ENCODE measurements at places on chromosomes 16 and 17. TPM values are rescaled to one million over a fixed set of nuclear protein-coding genes. Genes with fewer than 3 reads are reported as not detected.

DNA sequence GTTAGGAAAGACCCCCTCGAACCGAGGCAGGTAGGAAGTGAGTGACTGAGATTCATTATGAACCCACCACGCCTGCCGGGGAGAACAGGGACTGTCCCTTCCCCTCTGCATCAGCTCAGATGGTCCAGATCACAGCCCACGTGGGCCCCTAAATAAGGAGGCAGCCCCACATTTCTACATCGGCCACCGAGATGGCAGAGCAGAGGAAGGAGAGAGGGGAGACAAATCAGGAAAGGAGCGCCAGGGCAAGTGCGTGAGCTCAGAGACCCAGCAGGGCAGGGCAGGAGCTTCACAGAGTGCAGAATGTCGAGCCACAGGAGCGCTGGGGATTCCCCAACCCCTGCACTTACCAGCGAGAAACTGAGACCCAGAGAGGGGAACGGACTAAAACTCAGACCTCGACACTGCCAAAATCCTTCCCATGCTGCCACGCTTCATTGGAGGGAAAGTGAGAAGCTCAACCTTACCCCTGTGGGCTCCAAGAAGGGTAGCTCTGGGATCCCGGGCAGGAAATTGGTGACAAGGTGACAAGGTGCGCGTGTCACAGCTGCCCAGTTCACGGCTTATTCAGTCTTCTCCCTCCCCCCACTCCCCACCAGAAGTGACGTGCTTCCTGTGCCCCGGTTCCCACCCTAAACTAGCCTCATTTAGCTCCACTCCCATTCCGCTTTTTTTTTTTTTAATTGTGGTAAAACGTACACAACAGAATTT lies at the start of gene ICAM2:
Gene ICAM2, minus strand, starts transcription at position 578 of the 711 bp plus-strand sequence. CDS start 13,942 bp downstream, outside the sequence.
- no peak for DNase-seq

DNA sequence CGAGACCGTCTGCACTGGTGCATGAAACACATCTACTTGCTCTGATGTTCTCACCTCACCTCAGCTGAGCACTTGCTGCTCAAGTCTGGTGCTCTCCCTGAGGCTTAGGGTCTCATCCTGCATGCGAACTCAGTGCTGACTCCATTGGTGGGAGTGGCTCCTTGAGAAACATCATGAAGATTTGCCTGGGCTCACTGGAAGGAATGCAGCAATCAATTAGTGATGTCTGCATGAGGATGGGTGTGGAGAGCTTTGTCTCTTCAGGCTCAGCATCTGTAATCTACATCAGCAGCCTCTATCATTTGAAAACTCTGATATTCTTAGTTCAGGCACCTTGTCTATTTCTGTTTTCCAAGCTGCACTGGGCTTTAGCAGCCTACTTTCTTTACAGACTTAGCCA lies 204.4 kb downstream of the IRF8 start:
- no peak for DNase-seq

DNA sequence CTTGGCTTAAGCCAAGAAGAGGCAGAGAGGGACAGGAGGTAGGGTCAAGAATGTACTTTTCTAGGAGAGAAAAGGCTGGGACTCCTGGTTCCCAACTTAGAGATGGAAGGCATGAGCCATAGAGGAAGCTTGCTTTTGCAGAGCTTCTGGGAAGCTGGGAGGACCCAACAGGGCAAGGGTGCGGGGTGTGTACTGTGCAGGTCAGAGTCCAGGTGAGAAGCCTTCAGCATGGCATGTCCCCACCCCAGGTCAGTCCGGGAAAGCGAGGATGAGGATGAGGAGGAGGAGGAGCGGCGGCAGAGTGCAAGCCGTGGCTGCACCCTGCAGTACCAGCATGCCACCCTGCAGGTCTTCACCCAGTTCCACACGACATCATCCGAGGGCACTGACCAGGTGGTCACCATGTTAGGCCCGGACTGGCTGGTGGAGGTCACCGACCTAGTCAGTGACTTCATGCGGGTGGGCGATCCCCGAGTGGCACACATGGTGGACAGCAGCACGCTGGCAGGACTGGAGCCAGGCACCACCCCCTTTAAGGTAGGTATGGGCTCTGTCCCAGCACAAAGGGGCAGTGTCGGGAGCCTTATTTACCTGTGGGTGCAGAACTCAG lies 55.3 kb downstream of the TMEM132E start:
- DNase-seq: no peak

DNA sequence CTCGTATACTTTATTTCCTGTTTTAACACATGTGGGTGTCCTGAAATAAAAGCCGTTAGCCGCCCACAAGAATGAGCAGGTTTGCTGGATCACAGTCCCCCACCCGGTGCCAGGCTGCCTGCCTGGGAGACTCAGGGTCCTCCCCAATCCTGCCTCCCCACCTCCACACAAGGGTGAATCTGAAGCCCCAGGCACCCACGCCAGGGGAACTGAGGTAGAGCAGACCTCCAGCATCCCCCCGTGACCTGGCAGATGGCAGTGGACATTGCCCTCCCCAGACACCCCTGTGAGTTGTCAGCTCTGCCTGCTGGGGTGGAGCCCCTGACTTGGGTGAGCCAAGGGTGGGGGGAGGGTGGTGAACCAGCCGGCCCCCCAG lies 114.8 kb downstream of the METRNL start:
- DNase-seq: no peak

DNA sequence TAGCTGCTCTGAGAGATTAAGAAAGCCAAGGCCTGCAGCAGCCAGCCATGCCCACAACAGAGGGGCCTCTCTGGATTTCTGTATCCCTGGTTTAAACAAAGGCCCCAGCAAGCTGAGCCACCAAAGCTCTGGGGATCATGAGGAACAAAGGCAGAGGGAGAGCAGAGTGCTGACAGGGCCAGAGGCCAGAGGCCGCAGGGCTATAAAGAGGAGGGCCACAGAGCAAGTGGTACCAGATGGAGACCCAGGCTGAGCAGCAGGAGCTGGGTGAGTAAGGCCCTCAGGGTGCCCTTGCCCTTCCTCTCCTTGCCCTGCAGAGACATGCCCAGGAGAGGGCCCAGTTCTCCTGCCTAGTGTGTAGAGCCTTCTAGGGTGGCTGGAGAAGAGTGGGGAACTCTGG lies at the start of gene CRYBA1:
Gene CRYBA1, plus strand, starts transcription at position 232 of the 400 bp plus-strand sequence. Its CDS starts 5 bp downstream, at position 237.
- DNase-seq: no peak

DNA sequence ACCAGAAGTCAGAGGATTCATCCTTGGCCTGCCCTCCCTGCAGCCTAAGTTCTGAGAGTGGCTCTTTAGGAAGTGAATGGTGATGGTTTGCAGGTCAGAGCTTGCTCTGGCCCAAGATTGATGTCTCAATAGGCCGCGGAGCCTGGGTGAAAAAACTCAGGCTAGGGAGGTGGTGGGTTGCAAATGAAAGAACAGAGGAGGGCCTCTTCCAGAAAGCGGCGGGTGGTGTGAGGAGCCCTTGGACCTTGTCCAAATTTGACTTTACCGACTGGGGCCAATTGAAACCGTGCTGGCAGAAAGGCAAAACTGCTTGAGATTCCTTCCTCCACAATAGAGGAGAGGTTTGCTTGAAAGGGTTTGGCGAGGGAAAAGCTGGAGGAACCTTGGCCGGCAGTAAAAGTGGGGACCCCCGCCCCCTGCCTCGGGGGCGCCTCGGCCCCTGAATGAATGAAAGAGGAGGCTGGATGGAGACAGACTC lies 331.3 kb downstream of the SEC14L1 start:
- peak; percentile 74 for DNase-seq

DNA sequence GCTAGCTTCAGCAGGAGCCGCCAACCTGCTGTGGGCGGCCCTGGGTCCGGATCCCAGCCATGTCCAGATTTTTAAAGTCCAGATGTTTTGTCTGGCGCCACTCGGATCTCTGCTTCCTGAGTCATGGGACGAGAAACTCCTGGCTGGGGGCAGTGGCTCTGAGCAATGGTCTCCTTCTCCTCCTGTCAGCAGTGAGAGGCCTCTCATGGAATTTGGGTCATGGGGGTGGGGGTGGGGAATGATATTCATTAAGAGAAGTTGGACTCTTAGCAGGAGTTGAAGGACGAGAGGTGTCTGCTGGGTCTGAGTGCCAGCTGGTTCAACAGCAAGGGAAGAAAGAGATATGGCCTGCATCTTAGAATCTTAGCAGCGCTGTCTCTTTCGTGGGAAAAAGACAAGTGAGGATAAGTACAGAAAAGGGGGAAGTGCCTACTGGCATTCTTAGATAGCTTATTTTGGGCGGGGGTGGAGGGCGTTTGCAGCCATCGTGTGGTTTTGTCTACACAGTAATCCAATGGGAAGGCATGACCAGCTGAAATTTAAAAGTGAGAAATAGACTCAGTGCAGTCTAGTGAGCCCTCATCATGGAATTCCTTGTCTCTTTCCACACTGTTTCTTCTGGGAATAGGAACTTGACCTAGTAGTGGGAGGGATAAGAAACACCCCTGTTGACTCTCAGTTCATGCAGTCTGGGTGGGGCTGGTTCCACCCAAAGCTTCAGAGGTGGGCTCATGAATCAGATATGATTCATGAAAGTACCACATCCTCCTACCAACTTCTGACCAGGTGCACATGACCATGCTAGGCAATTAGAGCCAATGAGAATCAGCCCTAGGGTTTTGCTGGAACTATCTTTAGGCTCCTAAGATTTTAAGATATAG lies 80.5 kb downstream of the MYH13 start:
- DNase-seq: peak; percentile 57

- DNase-seq: no peak
These were observed 297.2 kb downstream of the WWOX start for GRCh38 chr16:78396673-78397072.

GRCh38 chr17:80445007-80445725 lies 30.2 kb downstream of the ENDOV start:
- DNase-seq: no peak

GRCh38 chr17:34235389-34236028 lies 19.6 kb upstream of the CCL2 start:
- DNase-seq: peak; percentile 85

DNA sequence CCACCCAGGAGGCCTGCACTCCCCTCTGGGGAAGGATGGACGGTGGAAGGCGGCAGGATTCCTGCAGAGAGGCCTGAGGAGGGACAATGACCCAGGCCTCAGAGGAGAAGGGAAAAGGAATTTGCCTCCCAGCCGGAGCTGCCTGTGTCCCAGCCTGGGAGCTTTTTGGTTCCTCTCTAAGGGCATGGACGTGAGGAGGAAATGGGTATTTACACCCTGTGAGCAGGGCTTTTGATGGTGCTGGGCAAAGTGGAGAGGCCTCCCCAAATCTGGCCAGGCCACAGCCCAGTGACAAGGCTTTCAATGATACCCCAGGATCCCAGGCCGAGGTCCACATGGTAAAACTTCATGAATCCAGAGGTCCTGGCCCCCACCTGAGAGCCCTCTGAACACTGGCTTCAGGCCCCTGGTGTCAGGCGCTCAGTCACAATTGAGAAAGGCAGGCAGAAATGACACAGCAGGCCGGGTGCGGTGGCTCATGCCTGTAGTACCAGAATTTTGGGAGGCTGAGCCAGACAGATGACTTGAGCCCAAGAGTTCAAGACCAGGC lies 56.0 kb upstream of the DOC2B start:
- DNase-seq: no peak

DNA sequence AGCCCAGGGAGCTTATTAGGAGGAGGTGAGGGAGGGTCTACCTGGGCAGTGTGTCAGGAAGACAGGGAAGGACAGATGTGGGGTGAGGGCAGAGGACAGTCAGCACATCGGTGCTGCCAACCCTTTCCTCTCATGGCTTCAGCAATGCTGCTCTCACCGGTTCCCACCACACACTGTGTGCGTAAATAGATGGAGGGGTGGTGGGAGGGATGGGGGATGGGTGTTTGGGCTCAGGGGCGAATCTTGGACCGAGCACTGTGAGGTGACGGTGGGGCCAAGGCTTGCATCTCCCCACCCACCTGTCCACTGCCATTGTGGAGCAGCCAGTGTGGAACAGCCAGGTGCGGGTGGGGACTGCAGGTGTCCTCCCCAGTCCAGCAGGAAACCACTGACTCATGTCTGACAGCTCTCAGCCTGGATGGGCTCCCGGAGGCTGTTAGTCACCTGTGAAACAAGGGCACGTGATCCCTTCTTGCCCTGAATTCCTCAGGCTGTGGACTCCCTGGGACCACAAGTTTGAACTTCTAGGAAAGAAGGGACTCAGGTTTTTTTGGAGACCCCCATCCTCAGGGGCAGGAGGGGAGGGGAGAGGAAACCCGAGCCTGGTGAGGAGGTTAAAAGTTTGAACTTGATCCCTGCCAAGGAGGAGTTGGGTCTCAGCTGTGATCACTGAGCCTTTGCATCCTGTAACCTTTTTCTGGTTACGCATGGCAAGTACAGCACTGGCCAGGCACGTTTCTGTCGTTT lies 42.7 kb upstream of the SMPD3 start:
- no peak for DNase-seq

GRCh38 chr16:23074423-23074822 lies 74.8 kb downstream of the USP31 start:
- no peak for DNase-seq

DNA sequence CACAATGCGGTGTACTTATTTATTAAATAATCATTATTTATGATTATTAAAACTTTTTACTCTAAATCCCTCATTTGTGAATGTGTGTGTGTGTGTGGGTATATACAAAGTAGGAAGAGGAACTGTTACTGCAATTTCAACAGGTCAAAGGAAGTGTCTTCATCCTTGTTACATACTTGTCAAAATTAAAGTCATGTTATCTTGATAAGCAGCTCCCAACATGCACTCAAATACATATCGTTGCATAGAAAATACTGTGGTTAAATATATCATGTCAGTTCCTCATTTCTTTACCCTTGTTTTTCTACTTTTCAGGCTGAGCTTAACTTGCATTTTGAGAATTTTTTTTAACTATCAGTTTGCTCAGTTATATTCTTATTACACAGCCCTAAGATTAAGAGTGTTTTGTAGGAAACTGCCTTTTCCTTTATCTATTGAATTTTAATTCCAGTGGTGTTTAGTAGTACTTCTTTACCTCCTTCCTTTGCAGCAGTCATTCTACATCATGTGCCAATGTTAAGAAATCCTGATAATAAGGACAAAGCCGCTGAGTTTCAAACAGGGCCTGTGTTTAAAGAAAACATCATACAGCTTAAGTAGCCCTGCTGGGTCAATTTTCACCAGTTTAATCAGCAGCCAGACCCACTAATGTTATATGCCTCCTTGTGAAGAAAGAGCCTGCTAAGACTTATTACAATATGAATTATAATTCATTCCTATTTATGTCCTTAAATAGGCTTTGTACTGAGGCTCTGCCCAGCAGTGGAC lies 7.2 kb downstream of the EFCAB5 start:
- no peak for DNase-seq

GRCh38 chr17:39165178-39165840 lies 652 bp downstream of the ARL5C start:
- DNase-seq: no peak

- DNase-seq: no peak
These were observed 14.4 kb downstream of the SLC38A7 start for GRCh38 chr16:58670177-58670576.

DNA sequence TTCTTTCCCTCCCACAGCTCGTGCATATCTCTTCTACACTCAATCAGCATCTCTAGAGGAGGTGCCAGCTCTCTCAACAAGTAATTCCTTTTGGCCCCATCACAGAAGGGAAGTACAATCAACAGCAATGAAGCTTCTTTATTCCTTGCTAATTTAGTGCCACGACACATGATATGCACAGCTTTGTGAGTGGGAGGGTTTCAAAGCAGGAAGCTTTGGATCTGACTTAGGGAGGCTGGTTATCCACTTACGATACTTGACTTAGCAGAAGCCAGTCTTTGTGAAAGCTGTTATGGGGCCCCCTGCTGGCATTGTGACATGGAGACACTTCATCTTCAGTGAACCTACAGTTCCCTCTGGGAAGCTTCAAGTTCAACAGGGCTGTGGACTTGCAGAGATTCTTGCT lies 81.0 kb downstream of the TMEM100 start:
- DNase-seq: peak; percentile 43

GRCh38 chr17:70888324-70888723 lies 719.0 kb downstream of the KCNJ2 start:
- DNase-seq: no peak

Gene GRAP
- not detected for polyA plus RNA-seq

Gene TP53
- 37.2 TPM for polyA plus RNA-seq

Gene ICAM2
- not detected for polyA plus RNA-seq

Gene PARD6A
- polyA plus RNA-seq: 0.43 TPM

Gene NOS2
- polyA plus RNA-seq: 3.2 TPM

Gene ITGAD
- not detected for polyA plus RNA-seq
